ENCODE measurements at places on chromosomes 5 and 9.

DNA sequence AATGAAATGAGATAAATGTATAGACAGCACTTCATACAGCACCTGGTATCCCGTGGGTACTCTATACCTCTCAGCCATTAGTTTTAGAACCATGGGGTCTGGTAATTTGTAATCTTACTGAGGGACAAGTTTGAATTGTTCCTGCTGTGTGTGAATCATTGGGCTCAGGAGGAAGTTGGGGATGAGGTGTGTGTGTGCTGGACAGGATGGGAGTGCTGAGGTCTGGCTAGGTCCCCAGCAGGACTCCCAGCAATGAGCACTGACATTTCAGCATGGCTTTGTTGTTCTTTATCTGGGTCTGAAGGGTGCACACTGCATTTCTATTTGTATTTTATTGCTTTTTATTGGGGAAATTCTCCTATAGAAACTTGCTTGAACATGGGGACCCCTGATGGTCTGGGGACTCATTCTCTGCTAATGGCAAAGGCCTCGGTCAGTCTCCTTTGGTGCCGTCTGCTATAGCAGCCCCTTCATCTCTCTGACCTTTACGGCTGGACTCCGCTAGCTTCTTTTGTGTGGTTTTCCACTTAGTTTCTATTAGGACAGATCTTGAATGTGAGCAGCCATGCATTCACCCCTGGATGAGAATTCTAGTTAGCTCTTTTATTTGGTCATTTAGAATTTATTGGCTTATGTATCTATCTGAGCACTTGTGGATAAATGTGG lies 98.1 kb downstream of the SREK1 start:
- DNase-seq: peak; percentile 33

- no peak for DNase-seq
Measured at GRCh38 chr9:133512253-133513213, 12.2 kb downstream of the MYMK start.

DNA sequence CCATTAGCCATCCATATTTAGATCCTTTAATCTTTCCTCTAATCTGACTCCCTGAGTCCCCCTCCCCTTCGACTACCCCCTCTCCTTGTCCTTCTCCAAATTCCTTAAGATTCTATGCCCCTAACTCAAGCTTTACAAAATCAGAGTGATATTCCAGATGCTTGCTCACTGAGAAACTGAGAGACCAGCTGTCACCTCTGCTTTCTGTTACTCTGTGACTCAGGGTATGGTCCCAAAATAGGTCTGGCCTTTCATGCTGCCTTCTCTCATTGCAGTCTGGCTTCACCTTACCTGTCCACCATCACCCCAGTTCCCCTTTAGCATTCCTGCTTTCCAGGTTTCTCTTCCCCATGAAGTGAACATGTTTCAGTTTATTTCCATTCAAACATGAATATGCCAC lies 383.3 kb upstream of the SLC30A5 start:
- DNase-seq: no peak

GRCh38 chr5:178524093-178524882 lies 65.9 kb downstream of the COL23A1 start:
- DNase-seq: no peak

GRCh38 chr5:134714541-134714940 lies 23.8 kb upstream of the CAMLG start:
- no peak for DNase-seq

- no peak for DNase-seq
Measured at GRCh38 chr5:117095346-117096332, 521.0 kb upstream of the SEMA6A start.

DNA sequence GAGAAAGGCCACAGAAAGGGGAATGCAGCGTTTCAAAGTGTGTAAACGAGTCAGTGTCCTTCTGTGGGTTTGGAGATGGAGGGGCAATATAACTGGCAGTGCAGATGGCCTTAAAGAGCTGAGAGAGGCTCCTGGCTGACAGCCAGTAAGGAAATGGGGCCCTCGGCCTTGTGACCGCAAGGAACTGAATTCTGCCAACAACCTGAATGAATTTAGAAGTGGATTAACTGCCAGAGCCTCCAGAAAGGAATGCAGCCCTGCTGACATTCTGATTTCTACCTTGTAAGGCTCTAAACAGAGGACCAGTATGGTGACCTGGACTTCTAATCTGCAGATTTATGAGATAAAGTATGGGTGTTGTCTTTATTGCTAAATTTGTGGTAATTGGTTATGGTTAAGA lies 17.5 kb upstream of the NREP start:
- peak; percentile 84 for DNase-seq

GRCh38 chr9:106075236-106075959 lies 381.1 kb downstream of the TMEM38B start:
- no peak for DNase-seq

- DNase-seq: peak; percentile 45
Measured at GRCh38 chr5:171272996-171273970, 35.8 kb upstream of the TLX3 start.

- no peak for DNase-seq
Measured at GRCh38 chr5:111556501-111556900, 44.2 kb upstream of the STARD4 start.

- peak; percentile 16 for DNase-seq
Measured at GRCh38 chr9:111662576-111663300, 1.3 kb downstream of the GNG10 start.

DNA sequence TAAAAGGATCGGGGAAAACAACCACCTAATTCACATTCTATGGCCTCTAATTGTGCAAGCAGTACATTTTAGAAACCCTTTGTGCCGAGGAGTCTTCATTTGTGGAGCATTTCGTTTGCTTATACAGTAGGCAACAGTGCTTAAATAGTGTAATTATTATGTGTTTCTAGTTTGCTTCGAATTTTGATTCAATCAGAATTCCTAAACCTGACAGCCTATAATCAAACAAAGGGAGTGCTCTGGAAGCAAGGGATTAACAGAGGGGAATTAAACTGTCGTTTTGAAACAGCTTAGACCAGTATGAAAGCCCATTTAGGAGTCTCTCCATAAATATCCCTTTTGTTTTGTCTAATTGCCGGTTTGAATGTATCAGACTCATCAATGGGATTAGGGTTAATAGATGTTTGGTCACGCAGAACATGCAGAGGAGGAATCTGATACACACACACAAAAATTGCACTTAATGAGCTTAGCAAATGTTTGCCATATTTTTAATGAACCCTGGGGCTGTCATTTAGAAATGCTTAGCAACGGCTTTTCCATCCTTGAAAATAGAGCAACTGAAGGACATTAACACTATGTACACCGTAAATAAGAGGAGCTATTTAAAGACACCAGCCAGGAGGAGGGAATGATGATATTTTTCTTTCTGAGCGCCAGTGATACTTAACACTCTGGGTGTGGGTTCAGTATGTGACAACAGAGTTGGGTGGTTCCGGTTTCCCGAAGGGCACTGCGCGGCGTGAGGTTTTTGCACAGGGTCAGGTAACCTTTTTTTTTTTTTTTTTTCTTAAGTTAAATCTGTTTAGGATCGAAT lies 404.7 kb downstream of the TLE4 start:
- no peak for DNase-seq

GRCh38 chr5:14265570-14265969 lies 122.4 kb downstream of the TRIO start:
- peak; percentile 98 for DNase-seq

GRCh38 chr5:78778538-78778937 lies 130.0 kb upstream of the LHFPL2 start:
- no peak for DNase-seq

GRCh38 chr5:164146223-164146622 lies 640.8 kb downstream of the MAT2B start:
- no peak for DNase-seq

- no peak for DNase-seq
Measured at GRCh38 chr5:56734091-56734694, 81.2 kb upstream of the MAP3K1 start.

DNA sequence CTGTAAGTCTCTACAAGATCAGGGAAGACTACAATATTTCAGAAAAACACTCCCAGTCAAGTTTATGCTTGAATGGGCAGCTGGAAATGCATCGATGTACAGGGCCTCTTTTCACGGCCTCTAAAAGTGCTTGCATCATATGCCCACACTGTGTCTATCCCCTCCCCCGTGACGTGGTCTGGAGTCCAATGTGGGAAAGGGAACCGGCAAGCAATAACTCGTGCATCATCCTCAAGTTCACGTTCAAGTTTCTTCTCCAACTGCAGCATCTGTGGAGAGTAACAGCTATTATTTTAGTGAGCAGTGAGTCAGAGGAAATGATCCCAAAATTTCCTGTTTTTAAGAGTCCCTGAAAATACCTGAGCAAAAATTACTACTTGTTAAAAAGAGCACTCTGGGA lies 22.3 kb downstream of the ATPSCKMT start:
- DNase-seq: no peak

- peak; percentile 34 for DNase-seq
Measured at GRCh38 chr9:94140791-94141790, 56.8 kb downstream of the PTPDC1 start.

GRCh38 chr5:38601863-38602298 lies 45.4 kb upstream of the LIFR start:
- DNase-seq: peak; percentile 81

- DNase-seq: no peak
Measured at GRCh38 chr5:140202078-140202477, 27.1 kb downstream of the CYSTM1 start.

- peak; percentile 69 for DNase-seq
Measured at GRCh38 chr9:101376111-101376848, 8.5 kb downstream of the BAAT start.

DNA sequence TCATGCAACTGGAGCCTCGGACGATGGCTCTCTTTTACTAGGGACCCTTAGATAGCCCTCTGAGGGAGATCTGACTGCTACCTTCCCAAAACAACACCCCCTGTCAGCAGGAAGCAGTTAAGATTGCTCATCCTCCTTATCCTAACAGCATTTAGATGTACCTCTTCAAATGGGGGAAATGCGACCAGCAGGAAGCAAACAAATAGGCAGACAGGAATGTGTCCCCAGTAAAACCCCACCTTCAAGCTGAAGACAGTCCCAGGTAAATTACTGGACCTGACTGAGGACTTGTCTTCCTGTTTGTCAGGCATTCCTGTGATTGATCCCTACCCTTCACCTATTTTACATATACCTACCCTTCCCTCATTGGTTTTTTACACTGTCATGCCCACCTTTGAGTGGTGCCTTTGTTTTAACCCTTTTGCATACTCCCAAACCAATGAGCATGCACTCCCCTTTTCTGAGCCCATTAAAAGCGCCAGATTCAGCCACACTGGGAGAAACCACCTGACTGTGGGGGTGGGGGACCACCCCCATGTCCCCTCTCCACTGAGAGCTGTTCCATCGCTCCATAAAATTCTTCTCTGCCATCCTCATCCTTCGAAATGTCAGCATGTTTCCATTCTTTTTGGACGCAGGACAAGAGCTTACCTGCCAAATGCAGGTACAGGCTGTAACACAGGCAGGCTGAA lies 954.0 kb upstream of the CDH6 start:
- DNase-seq: no peak

DNA sequence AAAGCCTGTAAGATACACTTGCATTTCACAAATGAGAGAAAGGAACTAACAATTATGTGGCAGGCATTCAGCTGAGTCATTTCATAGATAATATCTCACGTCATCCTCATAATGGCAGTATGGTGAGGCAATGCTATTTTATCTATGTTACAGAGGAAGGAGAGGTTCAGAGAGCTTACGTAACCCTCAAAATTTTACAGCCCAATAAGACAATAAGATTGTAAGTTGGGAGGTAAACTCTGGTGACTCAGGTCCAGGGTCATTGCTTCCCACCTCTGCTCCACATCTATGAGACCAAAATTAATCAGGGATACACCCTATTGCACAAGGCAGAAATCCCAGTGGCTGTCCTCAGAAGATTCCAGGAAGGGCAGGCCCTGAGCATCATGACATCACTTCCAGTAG lies 309.7 kb downstream of the NSG2 start:
- DNase-seq: peak; percentile 93

DNA sequence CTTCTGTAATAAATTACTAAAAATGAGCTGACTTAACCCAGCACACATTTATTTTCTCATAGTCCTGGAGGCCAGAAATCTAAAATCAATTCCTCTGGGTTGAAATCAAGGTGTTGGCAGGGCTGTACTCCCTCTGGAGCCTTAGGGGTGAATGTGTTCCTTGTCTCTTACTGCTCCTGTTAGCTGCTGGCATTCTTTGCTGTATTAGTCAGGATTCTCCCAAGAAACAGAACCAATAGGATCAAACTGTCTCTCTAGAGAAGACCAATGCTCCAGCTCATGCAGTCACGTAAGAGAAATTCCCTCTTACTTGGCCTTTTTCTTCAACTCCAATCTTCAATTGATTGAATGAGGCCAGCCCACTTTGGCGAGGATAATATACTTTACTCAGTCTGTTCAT lies 15.3 kb upstream of the CD180 start:
- peak; percentile 87 for DNase-seq

GRCh38 chr5:42944989-42945388 lies 95.1 kb downstream of the ANXA2R start:
- DNase-seq: peak; percentile 93

- DNase-seq: no peak
Measured at GRCh38 chr9:130194378-130194932, 22.3 kb downstream of the NCS1 start.

GRCh38 chr5:59099270-59099994 lies 516.6 kb downstream of the RAB3C start:
- peak; percentile 55 for DNase-seq

DNA sequence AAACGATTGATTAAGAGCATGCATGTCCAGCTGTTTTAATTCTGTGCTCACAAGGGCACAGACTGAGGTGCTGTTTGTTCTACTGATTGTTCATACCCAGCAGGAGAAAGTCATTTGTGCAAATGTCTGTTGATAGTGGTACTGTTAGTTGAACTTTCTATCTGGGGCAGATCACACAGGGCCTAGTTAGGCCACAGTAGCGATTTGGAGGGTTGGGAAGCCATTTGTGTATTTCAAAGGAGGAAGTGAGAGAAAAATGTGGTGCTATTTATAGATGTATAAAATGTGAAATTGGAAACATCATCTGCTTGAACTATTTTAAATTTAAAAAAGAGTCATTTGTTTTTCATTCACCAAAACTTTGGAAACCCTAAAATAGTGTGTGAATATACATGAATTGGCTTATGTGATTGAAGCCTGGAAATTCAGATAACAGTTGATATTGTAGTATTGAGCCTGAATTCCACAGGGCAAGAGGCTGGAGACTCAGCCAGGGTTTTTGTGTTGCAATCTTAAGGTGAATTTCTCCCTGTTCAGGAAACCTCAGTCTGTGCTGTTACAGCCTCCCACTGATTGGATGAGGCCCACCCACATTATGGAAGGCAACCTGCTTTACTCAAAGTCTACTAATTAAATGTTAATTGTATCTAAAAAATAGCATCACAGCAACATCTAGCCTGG lies 162.0 kb upstream of the CDKN2B start:
- DNase-seq: peak; percentile 4

DNA sequence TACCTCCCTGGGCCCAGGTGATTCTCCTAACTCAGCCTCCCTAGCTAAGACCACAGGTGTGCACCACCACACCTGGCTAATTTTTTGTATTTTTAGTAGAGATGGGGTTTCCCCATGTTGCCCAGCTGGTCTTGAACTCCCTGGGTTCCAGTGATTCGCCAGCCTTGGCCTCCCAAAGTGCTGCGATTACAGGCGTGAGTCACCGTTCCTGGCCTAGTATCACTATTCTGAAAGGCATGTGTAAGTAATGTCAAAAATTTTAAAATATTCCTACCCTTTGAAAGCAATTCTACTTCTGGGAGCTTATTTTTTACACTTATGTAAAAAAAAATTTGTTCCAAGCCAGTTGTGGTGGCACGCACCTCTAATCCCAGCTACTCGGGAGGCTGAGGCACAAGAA lies 27.1 kb upstream of the TLE1 start:
- no peak for DNase-seq
